ENCODE measurements at places on chromosomes 13 and 19.

DNA sequence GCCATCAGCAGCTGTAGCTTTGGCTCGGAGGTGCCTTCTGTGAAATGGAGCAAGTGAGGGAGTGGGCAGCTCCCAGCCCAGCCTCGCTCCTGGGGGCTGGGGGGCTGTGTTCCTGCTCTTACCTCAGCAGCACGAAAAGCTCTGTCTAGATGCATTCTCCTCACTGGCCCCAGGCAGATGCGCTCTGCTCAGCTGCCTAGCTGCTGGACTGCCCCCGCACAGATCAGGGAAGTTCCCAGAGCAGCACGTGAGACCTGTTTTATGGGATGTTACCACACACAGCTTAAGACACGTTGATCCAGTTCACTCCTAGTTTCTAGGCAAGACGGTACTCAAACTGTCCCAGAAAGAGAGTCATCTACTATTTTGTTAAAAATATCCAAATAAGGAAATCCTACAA lies 13.6 kb downstream of the LCP1 start:
- no peak for DNase-seq

DNA sequence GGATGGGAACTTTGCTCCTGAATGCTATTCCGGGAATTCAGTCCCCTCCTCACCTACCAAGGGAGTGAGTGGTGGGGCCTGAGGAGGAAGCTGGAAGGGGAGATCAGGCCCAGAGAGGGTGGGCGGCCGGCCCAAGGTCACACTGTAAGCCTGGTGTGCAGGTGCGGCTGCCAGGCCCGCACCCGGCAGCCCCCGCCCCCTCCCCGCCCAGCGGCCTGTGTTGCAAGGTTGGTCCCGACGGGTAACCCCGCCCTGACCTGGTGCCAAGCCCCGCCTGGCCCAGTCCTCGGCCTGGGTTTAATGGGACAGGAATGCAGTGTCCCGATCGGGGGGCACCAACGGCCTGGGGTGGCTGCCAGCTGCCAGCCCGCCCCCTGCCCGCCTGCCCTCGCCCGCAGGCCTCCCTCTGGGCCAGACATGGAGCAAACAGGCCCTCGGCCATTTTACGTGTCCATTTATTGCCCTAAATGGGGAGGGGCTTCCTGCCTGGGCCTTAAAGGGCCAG lies 5.5 kb downstream of the ZBTB7A start:
- no peak for DNase-seq

DNA sequence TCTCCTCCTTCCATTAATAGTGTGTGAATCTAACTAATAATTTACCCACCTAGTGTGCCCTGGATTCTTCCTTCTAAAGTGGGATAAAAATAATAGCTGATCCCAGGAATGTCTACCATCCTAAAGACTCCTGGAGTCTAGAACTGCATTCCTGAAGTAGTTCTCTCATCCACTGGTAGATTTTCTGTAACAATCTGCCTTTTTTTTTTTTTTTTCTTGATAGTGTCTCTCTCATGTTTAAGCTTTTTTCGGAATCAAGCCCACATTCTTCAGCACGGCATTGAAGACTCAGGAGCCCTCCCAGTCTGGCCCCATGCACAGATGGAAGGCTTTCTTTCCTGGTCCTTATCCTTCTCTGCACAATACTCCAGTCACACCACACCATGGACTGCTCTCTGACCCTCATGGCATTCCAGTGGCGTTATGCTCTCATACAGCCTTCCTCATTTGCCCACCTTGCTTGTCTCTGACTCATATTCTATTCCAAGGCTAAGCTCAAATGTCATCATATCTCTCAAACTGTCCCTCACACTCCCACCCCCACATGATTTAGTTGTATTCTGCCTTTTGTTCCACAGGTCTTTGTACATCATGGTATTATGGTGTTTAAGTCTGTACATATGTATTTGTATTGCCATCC lies 68.7 kb upstream of the FRY start:
- DNase-seq = no peak

DNA sequence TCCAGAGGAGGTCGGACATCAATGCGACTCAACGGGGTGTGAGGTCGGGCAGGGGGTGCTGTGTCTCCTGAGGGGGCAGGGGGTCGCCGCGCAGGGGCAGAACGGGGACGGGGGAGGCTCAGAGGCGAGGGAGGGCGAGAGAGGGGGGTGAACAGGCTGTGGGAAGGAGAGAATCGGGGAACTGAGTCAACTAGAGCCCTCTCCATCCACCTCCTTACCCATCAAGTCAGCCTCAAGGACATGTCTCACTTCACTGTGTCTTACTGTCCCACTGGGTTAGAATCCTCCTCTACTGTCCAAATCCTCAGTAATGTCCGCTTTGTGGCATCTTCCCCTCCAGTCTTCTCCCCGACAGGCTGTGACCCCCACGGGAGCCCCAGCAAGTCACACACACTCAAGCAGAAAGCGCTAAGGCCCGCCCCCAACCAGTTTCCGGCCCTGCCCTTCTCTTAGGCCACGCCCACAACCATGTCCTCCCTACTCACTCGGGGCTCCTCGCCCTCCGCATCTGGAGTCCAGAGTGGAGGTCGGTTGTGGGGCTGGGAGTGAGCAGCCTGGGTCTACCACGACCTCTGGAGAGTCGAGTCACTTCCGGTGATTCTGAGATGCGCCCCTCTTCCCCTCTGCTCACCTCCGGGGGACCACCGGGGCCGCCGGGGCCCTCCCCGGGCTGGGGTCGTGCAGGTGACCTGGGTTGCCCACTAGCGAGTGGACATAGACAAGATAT lies 9.3 kb downstream of the PLEKHA4 start:
- DNase-seq = no peak

DNA sequence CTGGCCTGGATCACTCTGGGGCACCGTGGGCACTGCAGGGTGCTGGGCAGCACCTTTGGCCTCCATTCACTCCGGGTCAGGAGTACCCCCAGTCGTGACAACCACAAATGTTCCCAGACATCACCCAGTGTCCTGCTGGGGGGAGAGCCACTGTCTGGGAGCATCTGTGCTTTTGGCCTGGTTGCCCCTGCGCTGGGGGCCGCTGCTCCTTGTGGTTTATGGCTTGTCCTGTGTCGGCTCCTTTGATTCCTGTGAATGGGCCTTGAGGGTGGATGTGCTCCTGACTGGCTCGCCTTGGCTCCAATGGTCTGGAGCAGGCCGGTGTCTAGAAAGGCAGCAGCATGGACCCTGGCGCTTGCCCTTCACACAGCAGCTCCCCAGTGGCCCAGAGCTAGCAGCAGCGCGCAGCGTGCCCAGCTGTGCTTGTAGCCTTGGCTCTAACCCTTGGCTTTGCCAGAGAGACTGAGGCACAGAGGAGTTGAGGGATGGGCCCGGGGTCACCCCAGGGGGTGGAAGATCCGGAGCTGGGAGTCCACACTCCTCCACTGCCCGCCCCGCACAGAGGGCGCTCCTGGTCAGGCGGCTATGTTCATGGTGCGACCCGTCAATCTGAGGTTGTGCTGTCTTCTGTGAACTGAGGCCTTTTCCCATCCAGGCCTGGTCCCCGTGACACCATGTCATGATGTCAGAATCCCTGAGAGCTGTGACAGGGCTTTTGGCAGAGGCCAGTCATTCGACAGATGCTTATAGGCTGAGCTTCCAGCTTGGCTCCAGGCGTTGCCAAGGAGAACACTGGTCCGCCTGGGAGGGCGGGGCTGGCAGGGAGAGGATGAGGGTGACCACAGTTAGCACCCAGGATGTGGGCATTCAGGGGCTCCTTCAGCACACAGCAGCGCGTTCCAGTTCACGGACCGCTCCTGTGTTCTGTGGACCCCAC lies 4.1 kb downstream of the DAZAP1 start:
- DNase-seq = peak; percentile 79

GRCh38 chr13:60355056-60355455 lies 42.0 kb upstream of the TDRD3 start:
- no peak for DNase-seq

- DNase-seq = peak; percentile 38
These were observed 10.6 kb upstream of the LRRC25 start for GRCh38 chr19:18408053-18408476.

GRCh38 chr19:55451965-55452748 lies 9.1 kb upstream of the SHISA7 start:
- DNase-seq = no peak

DNA sequence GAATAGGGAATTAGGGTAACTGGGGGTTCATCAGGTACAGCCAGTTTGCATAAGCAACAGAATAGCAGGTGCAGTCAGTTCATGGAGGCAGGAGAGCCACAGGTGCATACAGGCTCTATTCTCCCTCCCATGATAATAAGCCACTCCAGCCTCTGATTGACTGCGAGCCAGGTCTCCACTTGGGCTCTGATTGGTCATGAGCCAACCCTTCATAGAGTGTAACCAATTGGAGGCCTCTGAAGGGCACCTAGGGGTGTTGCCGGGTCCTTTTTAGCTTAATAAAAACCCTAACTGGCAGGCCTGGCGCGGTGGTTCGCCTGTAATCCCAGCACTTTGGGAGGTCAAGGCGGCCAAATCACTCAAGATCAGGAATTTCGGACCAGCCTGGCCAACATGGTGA lies 8.7 kb upstream of the CKM start:
- DNase-seq = no peak

GRCh38 chr19:49106648-49107135 lies 7.5 kb upstream of the LIN7B start:
- peak; percentile 65 for DNase-seq

DNA sequence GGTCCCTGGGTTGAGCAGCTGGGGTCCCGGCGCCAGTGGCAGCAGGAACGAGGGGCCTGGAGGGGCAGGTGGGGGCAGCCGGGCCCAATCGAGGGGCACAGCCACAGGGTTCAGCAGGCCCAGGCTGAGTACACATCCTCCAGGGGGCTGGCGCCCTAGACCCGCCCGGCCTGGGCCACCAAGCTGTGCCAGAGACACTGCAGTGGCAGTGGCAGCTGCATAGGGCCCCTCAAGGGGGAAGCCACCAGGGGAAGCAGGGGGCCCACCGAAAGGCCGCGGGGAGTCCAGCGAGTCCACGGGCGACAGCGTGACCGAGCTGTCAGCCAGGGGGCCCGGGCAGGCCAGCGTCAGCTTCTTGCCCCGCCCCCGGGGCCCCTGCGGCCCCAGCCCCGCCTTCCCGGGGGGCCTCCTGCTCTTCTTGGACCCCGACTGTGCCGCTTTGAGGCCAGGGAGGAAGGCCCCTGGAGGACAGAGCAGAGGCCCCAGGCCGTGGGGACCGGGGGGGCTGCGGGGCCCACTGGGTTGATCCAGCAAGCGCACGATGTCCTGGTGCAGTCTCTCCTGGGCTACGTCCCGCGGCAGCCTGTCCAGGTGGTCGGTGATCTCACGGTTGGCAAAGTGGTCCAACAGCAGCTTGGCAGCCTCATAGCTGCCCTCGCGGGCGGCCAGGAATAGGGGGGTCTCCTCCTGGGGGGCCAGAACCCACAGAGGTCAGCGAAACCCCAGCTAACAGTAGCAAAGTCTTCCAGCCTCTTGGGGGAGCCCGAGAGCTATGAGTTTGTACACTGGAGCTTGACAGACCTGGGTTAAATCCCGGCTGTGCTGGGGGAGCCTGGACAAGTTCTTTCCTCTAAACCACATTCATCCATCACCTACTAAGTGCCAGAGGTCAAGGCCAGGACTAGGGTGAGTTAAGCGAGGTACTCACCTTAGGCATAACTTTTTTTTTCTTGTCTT lies 39.5 kb downstream of the NOTCH3 start:
- DNase-seq = peak; percentile 46

DNA sequence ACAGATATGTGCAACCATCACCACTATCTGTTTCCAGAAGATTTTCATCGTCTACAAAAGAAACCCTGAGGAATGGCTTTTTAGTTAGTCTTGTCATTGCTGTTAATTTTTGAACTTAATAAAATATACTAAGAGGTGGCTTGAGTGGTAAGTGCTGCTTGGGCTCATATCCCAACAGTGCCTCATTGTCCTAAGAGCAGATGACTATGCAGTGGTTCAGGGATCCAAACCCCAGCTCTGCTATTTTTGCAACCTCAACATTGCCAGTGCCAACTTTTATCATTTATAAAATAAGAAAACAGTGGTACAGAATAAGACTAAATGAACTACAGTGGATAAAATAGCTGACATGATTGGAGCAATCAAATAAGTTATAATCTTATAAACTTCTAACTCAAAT lies 123.2 kb upstream of the SLC7A1 start:
- no peak for DNase-seq

GRCh38 chr19:35095667-35096368 lies 19.8 kb upstream of the FXYD3 start:
- DNase-seq = no peak

DNA sequence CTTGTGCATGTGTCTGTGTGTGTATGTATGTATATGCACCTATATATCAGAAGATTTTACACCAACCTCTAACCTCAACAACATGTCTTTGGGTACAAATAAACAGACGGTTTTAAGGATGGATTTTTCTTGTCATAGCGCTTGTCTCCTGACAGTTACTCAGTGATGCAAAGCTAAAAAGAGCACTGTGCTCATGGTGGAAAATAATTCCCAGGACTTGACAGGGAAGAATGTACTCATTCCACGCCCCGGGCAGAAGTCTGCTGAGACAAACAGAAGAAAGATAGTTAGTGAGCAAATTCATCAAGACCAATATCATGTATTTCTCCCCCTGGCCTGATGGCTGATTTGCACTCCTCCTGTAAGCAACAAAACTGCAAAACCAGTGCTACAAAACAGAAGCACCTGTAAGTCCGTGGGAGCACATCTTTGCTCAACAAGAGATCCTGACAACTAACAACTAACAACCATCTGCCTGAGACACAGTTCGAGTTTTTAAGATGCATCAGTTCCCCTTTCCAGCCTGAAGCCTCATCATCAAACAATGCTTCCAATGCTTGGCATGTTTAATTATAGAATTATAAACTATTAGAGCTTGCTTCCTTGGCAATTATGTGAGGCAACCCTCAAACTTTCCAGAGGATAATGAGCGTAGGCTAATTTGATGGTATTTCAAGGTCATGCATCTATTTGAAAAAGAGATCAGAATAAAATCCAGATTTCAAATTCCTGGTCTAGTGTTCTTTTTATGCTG lies 812.7 kb upstream of the MIR17HG start:
- DNase-seq = no peak

DNA sequence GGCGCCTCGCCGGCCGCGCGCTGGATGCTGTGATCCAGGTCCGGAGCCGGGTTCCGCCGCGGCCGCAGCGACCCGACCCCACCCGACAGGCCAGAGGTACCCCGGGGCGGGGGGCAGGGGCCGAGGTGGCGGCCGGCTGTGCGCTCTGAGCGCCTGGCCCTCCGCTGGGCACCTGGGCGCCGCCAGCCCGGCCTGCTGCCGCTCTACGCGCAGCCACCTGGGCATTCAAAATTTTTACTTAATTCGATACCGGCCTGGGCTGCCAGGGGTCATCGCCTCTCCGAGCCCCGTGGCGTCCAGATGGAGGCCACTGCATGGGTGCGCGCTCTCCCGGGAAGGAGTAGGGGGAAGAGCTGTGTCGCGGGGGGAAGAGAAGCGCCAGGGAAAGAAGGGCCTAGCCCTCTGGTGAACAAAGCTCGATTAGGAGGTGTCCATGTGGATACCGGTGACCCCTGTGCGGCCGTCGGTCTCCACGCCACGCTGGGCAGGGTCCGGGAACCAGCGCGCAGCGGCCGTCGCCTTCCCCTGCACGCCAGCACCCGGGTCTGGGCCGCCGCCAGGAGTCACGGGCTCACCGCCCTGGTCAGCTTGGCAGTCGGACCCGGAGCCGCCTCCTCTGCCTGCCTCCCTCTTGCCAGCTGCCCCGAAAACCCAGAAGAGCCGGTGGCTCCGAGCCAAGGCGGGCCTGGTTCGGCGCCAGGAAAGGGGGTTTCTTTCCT lies 666 bp downstream of the BIVM start:
- DNase-seq = no peak

- peak; percentile 71 for DNase-seq
These were observed 34.4 kb downstream of the GSX1 start for GRCh38 chr13:27826379-27827353.

Data from NCI-H1694 (cell line).